Stimulated activated CD4-positive, alpha-beta T cell treated with anti-CD3 and anti-CD28 coated beads, Interleukin-1b, Interleukin-23, amount 100 ng/mL, for 24 hours (primary cell): ENCODE measurements at places on chromosomes 16 and 17.

DNA sequence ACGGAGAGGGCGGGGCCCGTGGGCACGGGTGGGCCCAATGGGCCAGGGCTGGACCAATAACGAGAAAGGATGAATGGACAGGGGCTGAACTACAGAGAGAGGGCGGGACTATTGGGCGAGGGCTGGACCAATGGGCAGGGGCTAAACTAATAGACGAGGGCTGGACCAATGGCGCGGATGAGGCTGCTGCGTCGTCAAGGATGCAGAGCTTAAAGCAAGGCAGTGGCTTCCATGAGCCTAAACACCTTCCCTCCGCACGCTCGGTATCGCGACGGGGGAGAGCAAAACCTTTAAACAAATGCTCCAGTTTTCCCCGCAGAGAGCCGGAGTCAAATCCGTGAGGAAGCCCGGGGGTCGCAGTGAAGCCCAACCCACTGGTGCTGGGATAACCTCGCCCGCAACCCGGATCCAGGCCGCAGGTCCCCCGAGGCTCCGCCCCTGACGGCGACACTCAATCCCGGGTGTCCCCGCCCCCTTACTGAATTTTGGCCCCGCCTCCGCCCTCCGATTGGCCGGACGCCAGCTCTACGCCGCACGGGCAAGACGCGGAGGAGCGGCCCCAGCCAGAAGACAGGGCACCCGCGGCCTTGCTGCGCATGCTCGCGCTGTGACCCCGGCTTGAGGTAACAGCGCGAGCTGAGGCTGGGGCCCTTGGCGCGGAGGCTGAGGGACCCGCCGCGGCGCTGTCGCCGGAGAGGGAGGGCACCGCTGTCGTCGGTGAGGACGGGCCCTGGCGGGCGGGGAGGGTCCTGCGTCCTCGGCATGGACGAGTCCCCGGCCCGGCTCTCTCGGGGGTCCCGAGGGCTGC, at the start of gene FLYWCH2:
Gene FLYWCH2 (plus strand): TSS at position 566 of the 808 bp plus-strand sequence. CDS start 13,235 bp downstream, outside the sequence.
- peak; percentile 99 for DNase-seq

GRCh38 chr17:5677620-5678019, 93.3 kb upstream of the NLRP1 start:
- DNase-seq = no peak

GRCh38 chr16:78720416-78720815, 621.0 kb downstream of the WWOX start:
- no peak for DNase-seq

DNA sequence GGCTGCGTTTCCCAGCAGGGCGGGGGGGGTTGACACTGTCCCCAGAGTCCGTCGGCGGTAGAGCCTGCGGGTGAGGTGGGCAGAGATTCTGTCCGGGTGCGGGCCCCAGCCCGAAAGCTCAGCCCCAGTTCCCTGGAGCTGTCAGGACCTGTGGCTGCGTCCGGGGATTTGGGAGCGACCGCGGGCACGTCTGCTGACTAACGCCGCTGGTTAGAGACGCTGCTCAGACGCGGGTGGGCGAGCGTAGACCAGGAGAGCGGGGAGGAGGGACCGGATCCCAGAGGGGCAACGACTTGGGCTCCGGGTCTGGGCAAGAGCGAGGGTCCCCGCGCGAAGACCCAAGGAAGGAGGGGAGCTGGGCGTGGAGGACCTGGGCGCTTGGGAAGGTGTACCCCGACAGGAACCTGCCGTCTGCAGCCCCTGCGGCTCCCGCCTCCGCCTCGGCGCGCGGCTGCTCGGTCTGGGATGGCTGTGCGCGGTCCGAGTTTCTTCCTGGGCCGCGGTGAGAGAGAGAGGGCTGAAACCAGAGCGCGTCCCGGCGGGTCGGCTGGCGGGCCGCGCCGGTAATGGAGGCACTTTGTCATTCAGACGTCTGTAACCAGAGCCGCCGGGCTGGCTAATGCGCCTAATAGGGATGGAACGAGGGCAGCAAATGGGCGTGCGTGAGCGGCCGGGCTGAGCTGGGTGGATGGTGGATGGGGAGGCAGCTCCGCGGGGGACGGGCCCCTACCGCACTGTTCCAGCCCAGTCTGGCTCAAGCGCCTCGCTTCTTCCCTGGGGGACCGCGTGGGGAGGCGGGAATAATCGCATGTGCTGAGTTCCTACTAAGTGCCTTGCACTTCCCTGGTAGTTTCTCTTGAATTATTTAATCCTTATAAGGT, 2.3 kb downstream of the NGFR start:
- DNase-seq = no peak

DNA sequence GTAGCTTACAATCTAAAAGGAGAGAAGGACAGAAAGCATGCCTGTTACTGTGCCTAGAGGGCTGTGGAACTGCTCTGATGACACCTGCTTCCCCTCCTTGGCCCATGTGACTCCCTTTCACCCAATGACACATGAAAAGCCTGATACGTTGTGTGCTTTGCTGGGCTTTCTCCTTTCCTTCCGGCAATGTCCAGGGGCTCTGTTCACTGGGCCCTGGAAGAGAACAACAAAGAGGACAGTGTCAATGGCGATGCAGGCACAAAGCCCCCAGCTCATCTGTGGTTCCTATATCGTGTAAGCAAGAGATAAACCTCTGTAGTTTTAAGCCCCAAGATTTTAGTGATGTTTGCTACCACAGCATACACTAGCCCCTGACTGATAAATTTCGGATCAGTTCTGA, 306.1 kb downstream of the ABCC12 start:
- no peak for DNase-seq

- no peak for DNase-seq
Measured at GRCh38 chr16:63289834-63290460, 1253.7 kb upstream of the CDH8 start.

GRCh38 chr16:12767897-12768296, 35.8 kb downstream of the CPPED1 start:
- no peak for DNase-seq

- DNase-seq = no peak
Measured at GRCh38 chr17:73582359-73582758, 61.9 kb downstream of the SDK2 start.

GRCh38 chr16:68283801-68284598, 19.7 kb downstream of the SLC7A6 start:
- DNase-seq = no peak

DNA sequence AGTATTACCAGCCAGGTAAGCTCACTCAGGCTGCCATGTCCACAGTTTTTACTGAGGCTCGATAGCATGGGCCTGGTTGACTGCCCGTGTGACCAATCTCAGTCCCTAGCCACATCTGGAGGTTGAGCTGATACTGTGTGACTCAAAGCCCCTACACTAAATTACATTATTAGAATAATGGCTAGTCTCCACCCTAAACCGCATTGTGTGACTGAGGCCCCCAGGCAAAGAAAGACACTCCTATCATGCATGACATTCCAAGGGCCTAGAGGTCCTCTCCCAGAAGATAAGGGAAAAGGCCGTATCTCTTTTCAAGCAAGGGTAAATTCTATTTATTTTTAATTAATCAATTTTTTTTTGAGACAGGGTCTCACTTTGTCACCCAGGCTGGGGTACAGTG, 505.3 kb downstream of the HAPSTR1 start:
- DNase-seq = no peak
